ENCODE measurements at places on chromosomes 5 and 9.

- DNase-seq: no peak
Measured at GRCh38 chr5:111278858-111279504, 54.8 kb downstream of the CAMK4 start.

DNA sequence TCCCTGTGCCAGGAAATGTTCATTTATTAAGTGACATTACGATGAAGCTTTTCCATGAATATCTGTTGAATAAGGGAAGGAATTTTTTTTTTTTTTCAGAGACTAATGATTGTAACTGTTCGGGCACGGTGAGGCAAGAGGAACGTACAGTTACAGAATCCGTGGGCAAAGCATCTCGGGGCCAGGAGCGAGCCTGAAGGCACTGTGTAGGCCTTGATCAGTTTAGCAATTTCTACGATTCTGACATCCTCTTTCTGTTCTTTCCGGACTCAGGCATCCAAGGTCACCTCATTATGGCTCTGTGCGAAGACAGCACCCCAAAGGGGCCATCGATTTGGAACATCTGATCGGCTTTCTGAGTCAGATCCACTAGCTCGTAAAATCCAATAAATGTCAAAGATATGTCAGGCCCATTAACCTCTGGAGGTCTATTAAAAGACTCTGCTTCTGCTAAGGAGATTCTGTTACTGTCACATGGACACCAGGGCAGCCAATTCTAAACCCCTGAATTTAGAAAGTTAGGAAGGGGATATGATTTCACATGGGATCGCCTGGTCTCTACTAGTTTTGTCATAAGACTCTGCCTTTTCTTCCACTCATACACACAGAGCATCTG lies 41.4 kb upstream of the BOD1 start:
- DNase-seq: no peak

- no peak for DNase-seq
Measured at GRCh38 chr5:40551496-40552491, 127.9 kb upstream of the PTGER4 start.

DNA sequence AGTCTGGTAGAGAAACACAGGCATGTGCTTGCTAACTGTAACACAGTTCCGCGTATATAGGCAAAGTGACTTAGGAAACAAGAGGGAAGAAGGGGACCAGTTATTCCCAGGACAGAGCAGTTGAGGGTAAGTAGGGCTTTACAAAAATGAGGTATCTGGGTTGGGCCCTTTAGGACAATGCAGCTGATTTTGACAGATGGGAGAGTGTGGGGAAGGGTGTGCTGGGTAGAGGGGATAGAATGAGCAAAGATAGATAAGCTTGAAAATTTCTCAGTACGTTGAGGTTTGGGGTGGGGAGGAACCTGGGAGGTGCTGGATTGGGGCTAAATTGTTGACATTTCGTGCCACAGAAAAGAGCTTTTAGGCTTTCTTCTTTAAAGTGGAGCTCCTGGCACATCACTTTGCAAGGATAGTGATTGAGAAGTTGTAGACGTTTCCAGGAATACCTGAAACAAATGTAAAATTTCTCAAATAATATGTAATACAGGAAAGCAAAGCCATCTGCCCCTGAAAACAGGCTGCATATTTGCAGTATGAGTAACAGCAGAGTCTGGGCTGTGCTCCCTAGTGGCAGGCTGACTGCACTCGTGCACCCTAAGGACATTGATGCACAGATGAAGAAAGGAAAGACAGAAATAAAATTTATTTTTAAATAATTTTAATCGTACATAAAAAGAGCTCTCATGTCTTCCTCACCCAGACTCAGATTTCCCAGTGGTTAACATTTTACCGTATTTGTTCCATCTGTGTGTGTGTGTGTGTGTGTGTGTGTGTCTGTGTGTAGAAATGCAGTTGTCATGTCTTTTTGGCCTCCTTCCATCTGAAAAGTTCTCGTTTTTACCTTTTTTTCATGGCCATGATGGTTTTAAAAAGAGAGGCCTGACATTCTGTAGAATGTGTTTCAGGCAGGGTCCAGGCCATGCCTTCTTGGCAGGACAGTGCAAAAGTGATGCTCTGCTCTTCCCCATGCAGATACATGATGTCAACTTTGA lies 144.9 kb upstream of the DMRT1 start:
- DNase-seq: no peak

GRCh38 chr5:107997338-107997980 lies 326.7 kb upstream of the EFNA5 start:
- no peak for DNase-seq

GRCh38 chr5:82330530-82331270 lies 52.5 kb upstream of the RPS23 start:
- no peak for DNase-seq

Data from NCI-H1092 treated with DMSO at 0.1 percent for 48 hours (cell line).